ENCODE measurements at places on chromosomes 6 and 20.

DNA sequence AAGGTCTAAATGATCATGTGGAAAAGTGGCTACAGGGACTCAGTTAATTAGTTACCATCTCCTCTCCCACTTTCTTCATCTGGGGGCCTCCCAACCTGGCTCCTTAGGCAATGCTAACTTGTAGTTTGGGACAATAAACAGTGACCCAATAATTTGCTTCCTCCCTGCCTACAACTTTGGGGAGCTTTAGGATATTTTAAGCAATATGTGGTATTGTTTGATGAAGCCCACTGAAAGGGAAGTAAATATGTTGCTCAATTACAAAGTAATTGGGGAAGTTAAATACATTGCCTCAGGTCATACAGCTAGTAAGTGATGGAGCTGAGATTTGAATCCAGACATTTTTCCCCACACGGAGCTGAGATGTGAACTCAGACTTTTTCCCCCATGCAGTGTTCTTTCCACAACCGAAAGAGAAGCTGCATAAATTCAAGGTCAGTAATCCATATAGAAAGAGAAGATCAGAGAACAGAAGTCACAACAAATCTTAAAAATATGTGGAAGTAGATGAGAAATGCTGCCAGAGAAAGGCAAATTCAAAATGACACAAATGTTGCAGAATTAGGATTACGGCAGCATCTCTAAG lies 26.6 kb downstream of the ZHX3 start:
- DNase-seq: no peak

GRCh38 chr6:48535582-48536009 lies 424.6 kb upstream of the PTCHD4 start:
- DNase-seq: no peak

DNA sequence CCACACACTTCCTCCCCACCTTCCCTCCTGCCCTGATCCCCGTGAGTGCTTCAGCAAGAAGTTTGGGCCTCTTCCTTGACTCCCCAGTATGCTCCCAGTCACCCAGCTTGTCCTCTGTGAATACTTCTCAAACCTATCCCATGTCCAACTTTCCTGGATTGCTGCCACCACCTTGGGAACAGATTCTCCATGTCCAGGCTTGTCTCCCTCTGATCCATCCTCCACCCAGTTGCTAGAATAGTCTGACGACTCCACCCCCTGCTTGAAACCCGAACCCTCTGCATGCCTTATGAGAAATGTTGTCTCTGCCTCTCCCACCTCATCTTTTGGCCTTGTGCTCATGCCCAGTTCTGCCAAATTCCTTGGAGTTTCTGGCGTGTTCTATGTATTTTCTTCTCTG lies 108.0 kb downstream of the PPP1R14C start:
- no peak for DNase-seq

- no peak for DNase-seq
Measured at GRCh38 chr20:1686151-1686748, 28.7 kb upstream of the SIRPG start.

DNA sequence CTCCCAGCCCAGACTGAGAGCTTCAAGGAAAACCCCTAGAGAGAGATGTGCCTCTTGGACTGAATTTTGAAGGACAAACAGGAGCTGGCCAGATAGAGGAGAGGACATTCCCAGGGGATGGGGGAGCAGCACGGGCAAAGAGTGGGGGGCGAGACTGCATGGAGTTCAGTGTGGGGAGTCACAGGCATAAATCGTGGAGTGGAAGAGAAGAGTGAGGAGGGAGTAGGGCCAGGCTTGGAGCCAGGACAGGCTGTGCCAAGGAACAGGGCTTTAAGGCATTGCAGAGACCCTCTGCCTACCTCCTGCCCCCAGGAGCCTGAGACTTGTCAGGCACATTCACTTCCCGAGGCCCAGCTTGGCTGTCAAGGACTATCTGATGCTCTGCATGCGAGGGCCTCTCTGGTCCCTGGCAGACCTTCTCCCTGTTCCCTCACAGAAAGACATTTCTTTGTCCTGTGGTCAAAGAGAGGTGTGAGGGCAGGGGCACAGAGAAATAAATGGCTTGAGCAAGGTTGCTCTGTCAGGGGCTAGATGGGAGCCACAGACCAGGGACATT lies 5.2 kb upstream of the SLC22A7 start:
- DNase-seq: no peak

DNA sequence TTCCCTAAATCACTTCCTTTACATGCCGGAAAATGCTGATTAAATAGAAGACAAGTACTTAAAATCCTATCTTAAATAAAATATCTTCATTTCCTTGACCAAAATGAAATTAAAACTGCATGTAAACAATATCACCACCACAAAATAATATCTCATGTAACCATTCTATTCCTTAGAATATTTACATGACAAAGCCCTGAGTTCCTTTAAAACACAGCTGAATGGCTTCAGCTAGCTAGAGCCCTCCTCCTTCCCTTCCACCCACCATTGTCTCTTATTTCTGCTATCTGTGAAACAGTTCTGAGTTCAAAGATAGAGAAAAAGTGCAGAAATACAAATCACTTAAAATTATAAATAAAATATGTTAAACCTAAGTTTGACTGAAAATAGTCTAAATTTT lies 103.1 kb downstream of the HIVEP2 start:
- DNase-seq: no peak

DNA sequence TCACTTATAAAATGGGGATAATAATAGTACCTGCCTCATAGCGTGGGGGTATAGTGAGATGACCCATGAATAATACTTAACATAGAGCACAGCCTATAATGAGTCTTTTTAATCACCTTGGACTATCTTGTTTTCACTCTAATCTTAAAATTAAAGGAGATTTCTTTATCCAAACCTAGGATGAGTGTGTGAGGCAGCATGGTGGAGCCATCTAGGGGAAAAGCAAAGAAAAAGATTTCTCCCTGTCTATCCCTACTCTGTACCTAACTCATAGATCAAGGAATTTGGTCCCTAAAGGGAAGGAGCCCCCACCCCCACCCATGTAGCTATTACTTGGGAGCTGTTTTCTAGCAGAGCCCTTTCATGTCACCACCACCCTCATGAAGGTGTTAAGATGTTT lies 45.2 kb upstream of the PAK5 start:
- DNase-seq: no peak

GRCh38 chr20:49969946-49970345 lies 12.8 kb upstream of the SNAI1 start:
- DNase-seq: no peak

- no peak for DNase-seq
Measured at GRCh38 chr6:44989391-44989790, 338.7 kb upstream of the RUNX2 start.

DNA sequence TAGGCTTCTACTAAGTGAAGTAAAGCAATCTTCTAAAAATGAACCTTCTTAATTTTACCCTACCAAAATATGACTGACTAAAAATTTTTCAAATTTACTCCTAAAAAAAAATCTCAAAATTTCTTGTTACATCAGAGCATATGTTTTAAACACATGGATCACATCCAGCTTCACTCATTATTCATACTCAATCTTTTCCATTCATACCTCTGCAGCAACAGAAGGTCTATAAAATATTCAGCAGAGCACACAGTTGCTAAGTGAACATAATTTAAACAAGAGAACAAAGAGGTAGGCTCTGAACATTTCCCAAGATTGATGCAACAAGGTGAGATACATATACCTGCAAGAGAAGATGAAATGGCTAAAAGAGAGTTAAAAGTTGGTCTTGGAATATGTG lies 213.9 kb downstream of the SOD2 start:
- no peak for DNase-seq

GRCh38 chr6:143821359-143821758 lies 21.8 kb upstream of the LTV1 start:
- no peak for DNase-seq

- no peak for DNase-seq
Measured at GRCh38 chr20:711576-711975, 36.0 kb upstream of the SCRT2 start.

GRCh38 chr6:170137176-170137891 lies 153.5 kb downstream of the DLL1 start:
- no peak for DNase-seq

- no peak for DNase-seq
Measured at GRCh38 chr6:436308-437036, 44.9 kb downstream of the IRF4 start.

- no peak for DNase-seq
Measured at GRCh38 chr6:70225055-70225454, 77.8 kb downstream of the COL9A1 start.

DNA sequence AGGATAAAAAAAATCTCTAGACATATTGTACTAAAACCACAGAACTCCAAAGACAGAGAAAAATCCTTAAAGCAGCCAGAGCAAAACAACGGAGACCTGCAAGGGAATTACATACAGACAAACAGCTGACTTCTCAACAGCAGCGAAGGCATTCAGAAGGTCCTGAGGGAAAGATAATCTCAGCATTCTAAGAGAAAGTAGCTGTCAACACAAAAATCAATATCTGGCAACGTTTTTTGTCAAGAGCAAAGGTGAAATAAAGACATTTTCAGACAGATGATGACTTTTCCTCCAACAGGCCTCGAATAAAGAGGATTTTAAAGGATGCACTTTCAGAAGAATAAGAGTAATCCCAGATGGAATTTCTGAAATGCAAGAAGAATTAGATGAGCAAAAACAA lies 6.1 kb upstream of the SCGN start:
- DNase-seq: no peak

DNA sequence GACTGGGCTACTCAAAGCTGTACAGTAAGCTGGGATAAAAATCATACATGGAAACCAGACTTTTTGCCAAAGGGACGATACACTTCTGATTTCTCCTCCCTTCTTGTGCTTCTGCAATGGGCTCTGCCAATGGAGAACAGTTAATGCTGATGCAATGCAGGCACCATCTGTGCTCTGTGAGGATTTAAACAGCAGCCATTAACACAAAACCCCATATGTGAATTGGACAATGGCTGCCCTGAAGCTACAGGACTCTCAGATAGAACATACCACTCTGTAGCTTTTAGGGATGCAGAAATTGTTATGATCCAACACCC lies 71.9 kb downstream of the GJA10 start:
- no peak for DNase-seq

- no peak for DNase-seq
Measured at GRCh38 chr20:25452333-25452732, 44.9 kb downstream of the GINS1 start.

DNA sequence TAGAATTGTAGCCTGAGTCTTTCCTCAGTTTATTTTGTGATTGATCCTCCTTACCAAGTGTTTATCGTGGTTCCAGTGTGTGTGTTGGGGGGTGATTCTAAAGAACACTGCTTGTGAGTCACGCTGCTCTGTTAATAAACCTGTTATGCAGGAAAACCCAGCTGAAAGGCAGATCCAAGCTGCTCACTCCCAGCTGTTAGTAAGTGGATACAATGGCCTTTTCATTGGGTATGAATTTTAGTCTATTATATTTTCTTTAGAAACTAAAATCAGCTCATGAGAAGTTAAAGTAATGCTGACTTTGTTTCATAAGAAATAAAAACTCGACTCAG lies 12.2 kb upstream of the DSTN start:
- no peak for DNase-seq

- DNase-seq: no peak
Measured at GRCh38 chr6:149544646-149545257, 1.1 kb downstream of the PPIL4 start.

DNA sequence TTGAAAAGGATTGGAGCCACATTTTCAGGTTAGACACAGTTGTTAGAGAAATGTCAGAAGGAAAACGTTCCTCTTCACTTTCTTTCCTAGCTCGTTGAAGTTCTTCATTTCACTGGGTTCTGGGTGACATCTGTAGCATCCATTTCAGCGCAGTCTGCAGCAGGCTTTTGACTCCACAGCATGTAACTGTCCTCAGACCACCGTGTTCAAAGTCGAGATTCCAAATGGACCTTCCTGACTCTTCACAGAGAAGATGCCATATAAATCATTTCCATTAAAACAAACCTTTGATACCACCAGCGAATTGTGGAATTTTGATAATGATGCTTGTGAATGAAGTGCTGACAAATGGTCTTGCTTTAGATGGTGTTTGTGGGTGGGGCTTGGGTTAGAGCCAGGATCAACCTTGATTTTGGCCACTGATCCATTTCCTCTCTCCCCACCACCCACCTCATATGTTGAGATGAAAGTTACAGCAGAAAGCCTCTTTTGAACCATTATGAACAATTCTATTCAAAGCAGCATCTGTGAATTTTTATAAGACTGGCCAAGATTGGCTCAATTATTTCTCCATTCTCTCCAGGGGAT lies 185.3 kb upstream of the PREP start:
- DNase-seq: no peak

- DNase-seq: no peak
Measured at GRCh38 chr6:136772685-136773472, 19.4 kb downstream of the MAP3K5 start.

- DNase-seq: no peak
Measured at GRCh38 chr6:22709803-22710202, 140.4 kb downstream of the HDGFL1 start.

DNA sequence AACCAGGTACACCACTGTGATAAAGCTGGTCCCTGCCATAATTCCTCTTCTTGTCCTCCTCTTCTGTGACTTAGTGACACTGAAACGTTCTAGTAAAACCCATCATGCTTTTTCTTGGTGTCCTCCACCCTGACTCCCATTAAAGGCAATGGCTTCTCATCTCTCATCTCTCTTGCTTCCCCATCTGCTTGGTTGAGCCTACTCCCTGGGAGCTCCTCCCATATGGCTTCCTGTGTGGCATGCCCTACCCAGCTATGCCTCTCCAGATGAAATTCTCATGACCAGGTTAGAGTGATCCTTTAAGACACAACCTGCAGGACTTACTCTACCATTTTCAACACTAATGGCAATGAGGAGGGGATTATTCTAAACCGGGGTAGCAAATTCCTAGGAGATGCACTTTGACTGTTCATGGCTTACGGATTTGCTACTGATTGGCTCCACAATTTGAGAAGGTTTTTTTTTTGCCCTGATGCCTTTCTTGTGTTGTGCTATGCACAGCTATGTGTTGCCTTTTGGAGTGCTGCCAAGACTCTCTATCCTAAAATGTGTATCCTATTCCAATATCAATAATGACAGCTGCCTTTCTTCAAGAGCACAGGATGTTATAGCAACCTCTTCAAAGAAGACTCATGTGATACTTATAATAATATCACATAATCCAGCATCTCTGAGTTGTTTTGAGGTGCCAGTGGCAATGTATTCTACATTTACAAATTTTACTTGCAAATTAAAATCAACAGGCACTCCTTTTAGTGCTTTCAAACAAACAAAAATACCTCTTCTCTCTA lies 6.1 kb downstream of the SIRPG start:
- DNase-seq: no peak

- DNase-seq: no peak
Measured at GRCh38 chr20:51284176-51284575, 258.3 kb downstream of the NFATC2 start.

DNA sequence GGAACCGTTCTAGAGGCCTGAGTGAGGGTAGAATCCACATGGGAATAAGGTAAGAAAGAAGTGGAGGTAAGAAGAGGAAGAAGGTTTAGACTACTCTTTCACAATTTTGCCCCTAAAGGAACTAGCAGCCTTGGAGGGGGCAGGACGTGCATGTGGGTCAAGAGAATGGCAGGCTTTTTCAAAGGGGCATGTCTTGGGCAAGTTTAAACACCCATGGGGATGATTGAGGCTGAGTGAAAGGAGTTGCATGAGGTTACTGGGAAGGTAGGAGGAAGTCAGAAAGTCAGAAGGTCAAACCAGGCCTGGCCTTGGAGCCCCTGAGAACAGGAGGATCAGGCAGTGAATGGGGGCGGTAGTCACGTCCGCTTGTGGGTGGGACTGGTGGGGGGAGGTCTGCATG lies 10.2 kb downstream of the ADA start:
- DNase-seq: no peak

All from GM18507 (cell line).